Activated CD4-positive, CD25-positive, alpha-beta regulatory T cell treated with anti-CD3 and anti-CD28 coated beads, Interleukin-2, amount 50 U/mL, for 72 hours (primary cell): ENCODE measurements at places on chromosomes 3 and 15.

DNA sequence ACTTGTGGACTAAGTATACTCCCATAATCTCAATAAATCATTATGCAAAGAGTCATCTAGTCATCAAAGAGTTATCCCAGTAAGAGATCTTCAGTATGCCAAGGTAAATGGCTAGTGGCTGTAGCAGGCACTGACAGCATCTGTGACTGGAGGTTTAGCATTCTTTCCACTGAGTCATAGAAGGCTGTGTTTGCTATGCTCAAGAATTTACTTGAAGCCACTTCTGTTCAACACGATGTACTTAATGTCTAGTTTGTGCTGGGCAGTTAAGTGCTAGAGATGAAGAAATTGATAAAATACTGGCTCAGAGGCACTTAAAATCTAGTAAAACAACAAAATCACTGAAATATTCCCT is 13.0 kb downstream of the ZBED2 start:
- DNase-seq: no peak

DNA sequence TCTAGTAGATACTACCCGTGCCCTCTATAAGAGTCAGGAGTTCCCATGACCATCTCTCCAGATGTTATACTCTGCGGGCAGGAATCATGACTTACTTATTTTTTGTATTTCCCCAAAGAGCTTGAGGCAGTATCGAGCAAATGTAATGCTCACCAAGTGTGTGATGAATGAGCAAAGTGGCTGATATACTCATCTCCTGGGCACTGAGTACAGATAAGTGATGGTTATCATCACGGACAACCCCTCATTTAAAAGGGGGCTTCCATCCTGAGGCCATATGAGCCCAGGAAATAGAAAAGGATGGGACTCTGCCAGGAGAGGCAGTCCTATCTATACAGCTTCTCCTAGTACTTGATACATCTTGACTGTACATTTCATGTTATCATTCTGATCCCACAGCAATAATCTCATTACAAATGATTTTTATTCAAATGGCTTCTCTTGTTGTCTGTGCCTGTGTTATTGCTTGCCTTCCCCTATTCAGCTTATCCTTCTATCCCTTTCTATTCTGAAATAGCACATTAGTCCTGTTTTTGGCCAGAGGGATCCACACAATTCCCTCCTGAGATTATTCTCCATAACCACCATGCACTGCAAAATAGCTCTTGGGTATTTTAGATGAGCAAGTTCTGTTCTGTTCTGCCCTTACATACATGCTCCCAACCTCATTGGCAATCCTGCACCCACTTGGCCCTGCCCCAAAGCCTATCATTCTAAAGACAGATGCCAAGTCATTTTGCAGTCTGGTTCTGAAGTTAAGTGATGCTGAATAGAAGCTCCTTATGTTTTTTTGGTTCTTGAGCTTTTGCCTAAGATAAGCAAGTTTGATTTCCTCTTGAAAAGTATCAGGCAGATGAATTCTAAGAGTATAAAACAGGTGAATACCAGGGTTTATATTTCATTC is 48.0 kb upstream of the MRPL3 start:
- no peak for DNase-seq

DNA sequence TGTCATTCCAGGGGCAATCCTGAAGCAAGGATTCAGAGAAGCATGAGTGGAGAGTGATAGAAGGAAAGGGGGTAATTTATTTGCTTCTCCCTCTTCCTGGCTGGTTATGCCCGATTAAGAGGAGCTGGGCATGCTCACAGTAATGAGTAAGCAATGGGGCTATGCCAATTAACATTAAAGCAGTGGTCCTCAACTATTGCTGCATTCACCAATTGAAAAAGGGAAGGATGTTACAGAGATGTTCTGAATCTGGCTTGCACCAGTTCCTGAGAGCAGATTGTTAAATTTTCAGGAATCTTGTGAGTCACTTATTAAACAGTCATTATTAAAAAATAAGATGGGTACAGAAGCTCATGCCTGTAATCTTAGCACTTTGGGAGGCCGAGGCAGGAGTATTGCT is 85.9 kb upstream of the ZBTB20 start:
- DNase-seq: no peak

- no peak for DNase-seq
These were observed 39.8 kb downstream of the FOXB1 start for GRCh38 chr15:60043744-60044435.

DNA sequence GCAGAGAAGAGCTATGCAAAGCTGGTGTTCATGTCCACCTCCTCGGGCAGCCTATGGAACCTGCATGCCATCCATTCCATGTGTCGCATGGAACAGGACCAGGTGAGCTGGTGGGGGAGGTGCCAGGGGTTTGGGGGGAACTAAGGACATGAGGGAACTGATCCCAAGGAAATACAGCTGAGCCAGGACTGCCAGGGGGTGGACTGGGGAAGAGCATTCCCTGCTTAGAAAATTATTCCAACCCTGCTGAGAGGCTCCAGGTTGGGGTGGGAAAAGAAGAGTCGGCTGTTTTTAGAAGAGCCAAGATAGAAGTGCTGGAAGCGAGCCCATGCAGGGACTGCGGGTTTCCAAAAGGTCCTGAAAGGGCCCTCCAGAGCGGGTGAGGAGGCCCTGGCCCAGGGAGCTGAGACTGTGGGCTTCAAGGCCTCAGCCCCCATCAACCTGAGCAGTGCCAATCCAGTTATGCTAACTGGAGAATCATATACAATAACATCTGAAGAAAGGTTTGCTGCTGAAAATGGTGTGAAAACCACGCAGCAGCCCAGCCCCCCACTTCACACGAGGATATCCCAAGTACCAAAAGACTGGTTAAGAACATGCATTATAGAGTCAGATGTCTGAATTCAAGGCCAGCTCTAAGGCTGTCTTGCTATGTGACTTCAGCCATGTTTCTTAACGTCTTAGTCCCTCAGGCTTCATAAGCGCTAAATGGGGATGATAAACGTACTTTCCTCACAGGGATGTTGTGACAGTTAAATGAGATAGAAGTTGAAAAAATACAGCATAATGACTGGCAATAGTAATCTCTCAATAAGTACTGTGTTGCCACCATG is 7.8 kb downstream of the DISP2 start:
- no peak for DNase-seq

- DNase-seq: no peak
These were observed 38.0 kb upstream of the ATP11B start for GRCh38 chr3:182755308-182755707.

GRCh38 chr15:96331945-96332636 is 1.6 kb downstream of the NR2F2 start:
- DNase-seq: no peak

- DNase-seq: no peak
These were observed 8.6 kb downstream of the ZNF445 start for GRCh38 chr3:44468572-44469520.

- DNase-seq: no peak
These were observed 16.9 kb downstream of the FAM98B start for GRCh38 chr15:38470816-38471215.

GRCh38 chr3:174153871-174154270 is 705.3 kb upstream of the NAALADL2 start:
- no peak for DNase-seq

DNA sequence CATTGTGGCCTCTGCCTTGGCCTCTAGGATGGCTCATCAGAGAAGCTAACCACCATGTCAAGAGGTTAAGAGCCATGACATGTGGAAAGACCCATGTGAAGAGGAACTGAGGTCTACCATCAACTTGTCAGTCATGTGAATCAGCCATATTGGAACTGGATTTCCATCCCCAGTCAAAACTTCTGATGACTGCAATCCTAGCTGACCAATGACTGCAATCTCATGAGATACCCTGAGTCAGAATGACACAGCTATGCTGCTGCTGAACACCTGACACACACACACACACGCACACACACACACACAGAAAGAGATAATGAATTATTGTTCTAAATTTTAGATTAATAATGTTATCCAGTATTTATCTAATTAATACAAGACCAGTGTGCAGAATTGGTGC is 337.5 kb upstream of the LMCD1 start:
- DNase-seq: no peak

DNA sequence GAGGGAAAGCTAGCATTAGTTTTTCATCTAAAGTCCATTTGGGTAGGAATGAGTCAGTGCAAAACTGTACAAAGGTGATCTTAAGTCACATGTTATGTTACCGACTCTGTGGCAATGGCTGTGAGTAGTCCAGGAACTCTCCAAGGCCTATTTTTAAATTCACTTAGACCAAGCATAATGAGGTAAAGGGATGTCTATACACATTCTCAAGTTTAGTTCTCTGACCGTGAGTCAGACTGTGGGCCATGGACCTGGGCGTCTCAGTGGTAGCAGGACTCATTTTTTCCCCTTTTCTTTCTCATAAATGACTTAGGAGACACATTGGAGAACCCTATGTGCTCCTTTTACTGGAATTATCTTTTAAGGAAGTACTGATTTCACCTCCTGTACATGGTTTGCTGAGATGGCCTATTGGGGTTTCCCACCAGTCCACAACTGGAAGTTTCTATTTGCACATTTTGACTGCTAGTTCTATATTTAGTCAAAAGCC is 488.7 kb upstream of the TPRG1 start:
- no peak for DNase-seq

GRCh38 chr3:147411238-147411814 is 2.2 kb downstream of the ZIC1 start:
- no peak for DNase-seq

GRCh38 chr3:125519678-125520562 is at the start of gene SNX4:
Gene SNX4 (minus strand): TSS chr3:125520202. CDS start chr3:125520172, 30 bp downstream.
- DNase-seq: peak; percentile 84

DNA sequence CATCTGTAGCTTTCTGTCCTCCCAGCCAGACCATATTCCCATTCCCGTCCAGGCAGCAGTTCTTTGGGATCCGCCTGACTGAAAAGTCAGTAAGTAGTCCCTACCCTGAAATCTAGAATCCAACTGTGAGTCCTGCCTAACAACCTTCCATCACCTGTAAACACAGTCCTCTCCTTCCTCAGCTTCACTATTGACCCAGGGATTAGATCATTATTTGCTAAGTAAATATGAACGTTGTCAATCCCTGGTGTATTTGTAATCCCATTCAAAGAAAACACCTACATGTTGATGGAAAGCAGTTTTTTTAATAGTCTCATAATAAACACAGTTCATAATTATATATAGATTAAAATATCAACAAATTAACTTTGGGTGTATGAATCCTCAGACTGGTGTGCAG is 732 bp downstream of the SAXO2 start:
- no peak for DNase-seq

- DNase-seq: peak; percentile 63
These were observed 15.3 kb upstream of the IREB2 start for GRCh38 chr15:78422571-78423340.

DNA sequence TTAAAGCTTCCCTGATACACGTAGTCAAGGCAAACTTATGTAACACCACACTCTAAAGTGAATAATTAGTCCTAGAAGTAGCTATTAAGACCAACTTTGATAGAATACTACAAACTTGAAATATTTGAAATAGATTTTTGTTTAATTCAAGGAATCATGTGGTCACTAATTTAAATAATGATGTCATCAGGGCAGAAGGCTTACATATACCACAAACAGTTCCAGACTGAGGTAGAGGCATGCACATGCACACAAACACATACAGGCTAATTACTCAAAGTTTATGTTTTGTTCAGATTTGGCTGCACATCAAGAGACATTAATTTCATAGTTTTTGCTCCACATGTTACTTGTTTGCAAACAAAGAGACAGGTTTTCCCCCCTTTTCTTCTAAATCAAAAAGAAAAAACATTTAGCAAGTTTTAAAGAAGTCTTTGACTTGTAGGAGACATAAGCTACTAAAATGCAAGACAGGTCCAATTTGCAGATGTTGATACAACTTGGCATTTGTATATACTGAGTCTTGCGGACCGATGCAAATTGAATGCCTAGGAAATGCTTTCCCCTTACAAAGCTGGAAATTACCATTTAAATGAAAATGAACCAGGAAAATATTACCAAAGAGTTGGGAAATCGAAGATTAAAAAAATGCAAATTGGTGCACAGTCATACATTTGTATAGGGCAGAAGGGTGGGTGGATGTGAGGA is 594.8 kb downstream of the MAGI1 start:
- DNase-seq: no peak

GRCh38 chr3:115697263-115698053 is 74.1 kb downstream of the GAP43 start:
- no peak for DNase-seq
